ENCODE measurements at places on chromosomes 7 and 10.

- no peak for DNase-seq
Measured at GRCh38 chr7:155753446-155753965, 58.8 kb downstream of the SHH start.

DNA sequence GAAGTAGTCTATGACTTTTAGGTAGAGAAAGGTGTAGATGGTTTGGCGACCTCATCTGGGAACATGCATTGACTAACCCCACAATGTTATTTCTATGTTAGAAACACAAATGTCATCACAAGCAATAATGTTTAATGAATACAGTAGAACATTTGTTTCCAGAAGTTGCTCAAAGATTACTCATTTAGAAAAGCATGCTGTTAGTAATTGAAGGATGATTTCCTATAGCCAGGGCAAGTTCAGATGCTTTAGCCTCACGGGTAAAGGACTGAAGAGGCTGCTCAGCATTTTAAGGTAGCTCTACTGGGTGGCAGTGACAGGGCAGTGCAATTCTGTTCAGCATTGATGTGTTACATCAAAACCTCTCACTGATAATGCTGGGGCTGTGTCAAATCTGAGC is 199.3 kb upstream of the FZD1 start:
- no peak for DNase-seq

DNA sequence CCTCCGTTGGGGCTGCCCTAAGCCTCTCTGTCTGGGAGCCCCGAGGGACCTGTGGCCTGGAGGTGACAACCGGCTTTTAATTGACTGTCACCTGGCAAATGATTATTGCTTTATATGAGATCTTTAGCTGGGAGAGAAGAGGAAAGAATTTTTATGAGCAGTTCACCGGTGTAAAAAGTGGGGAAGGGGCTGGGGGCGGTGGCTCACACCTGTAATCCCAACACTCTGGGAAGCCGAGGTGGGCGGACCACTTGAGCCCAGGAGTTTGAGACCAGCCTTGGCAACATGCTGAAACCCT is 2.6 kb upstream of the COX19 start:
- no peak for DNase-seq

- no peak for DNase-seq
Measured at GRCh38 chr7:154474903-154475520, 422.8 kb downstream of the DPP6 start.

GRCh38 chr10:48607356-48608278 is 2.7 kb upstream of the ARHGAP22 start:
- DNase-seq = peak; percentile 66

DNA sequence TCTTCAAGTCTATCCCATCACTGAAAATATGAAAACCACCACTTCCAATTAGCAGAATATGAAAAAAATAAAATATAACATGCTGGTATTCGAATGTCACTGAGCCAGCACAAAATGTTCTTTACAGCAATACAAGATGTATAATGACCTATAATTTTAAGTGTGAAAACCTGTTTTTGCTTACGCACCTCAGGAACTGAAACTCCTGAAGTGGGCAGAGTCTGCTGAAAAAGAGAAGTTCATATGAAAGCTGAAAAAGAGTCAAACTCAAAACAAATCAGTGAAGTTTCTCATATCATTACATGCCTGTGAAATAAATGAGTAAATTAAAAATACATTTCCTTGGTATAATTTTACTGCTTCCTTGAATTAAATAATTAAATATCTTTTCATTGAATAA is 272.5 kb downstream of the DGKB start:
- DNase-seq = no peak

All from suppressor macrophage (primary cell).